Liver (tissue), 10 donors: ENCODE measurements at places on chromosomes 2 and 18. TPM values are rescaled to one million over a fixed set of nuclear protein-coding genes. Genes with fewer than 3 reads are reported as not detected.

HOXD3 gene
- not detected for total RNA-seq

UCN gene
- not detected for total RNA-seq

DNA sequence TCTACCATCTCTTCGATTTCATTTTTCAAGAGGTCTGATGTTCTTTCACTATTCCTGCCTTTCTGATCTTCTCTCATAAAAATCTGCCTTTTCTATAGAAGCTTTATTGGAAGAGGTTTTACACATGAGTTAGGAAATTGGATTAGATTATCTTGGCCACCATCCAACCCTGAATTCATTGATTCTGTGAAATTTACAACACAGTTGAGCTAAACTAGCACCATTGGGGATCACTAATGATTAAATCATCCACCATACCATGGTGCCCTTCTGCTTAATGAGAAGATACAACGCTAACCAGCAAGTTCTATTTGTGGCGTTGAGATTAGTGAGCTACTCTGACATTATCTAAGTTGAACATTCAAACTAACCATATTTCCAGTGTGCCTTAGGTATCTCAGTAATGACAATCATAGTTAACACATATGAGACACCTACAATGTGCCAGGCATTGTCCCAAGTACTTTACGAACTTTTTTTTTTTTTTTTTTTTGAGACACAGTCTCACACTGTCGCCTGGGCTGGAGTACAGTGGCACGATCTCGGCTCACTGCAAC, 17.3 kb upstream of the LBH start:
- no peak for DNase-seq

- no peak for DNase-seq
Measured at GRCh38 chr2:200470230-200470629, 39.6 kb downstream of the KCTD18 start.
